Skin of body (tissue), 3 donors: ENCODE measurements at places on chromosomes 5 and 9. TPM values are rescaled to one million over a fixed set of nuclear protein-coding genes. Genes with fewer than 3 reads are reported as not detected.
A peak's percentile ranks its signal among the peaks of the same experiment; 100 is the strongest.

DNA sequence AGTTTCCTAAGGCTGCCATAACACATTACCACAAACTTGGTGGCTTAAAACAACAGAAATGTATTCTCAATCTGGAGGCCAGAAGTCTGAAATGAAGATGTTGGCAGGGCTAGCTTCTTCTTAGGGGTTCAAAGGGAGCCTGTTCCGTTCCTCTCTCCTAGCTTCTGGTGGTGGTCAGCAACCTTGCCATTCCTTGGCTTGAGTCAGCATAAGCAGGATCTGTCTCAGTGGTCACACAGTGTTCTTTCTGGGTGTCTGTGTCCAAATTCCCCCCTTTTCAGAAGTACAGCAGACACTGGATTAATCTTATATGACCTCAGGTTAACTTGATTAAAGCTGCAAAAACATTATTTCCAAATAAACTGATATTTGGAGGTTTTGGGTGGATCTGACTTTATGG, 2.1 kb upstream of the OSMR start:
- no peak for DNase-seq

DNA sequence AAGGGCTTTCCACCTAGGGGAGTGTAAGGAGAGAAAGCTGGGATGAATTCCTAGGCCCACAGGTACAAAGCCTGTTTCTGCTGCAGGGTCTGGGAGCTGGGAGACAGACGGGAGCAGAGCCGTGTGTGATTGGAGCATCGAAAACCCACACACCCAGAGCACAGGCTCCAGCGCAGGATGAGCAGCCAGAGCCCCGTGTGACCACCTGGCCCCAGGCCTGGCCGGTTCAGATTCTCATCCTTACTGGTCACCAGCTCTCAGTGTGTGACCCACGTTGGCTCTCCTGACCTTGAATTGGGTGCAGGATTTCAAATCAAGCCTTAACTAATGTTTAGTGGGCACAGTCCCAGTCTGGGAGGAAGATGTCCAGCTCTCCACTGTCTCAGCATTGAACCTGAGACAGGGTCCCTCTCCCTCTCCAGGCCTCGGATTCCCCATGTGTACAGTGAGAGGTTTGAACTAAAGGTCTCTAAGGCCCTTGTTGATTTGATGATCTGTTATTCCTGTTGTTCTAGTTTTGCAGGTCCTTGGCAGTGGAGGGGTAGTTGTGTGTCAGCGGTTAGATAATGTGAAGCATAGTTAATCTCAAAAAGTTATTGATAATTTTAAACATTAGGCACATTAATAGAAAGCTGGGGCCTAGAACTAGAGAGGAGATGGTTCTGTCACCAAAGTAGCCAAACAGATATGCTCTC, 50.1 kb downstream of the PPARGC1B start:
- no peak for DNase-seq

- peak; percentile 44 for DNase-seq
Observed at GRCh38 chr9:79661886-79662536, 90.2 kb downstream of the TLE4 start.

GRCh38 chr5:91684625-91685024, 301.5 kb upstream of the ARRDC3 start:
- DNase-seq: no peak

GRCh38 chr9:110168486-110168885, 39.5 kb downstream of the C9orf152 start:
- DNase-seq: no peak

GRCh38 chr5:73705364-73705763, 79.4 kb downstream of the ARHGEF28 start:
- no peak for DNase-seq

DNA sequence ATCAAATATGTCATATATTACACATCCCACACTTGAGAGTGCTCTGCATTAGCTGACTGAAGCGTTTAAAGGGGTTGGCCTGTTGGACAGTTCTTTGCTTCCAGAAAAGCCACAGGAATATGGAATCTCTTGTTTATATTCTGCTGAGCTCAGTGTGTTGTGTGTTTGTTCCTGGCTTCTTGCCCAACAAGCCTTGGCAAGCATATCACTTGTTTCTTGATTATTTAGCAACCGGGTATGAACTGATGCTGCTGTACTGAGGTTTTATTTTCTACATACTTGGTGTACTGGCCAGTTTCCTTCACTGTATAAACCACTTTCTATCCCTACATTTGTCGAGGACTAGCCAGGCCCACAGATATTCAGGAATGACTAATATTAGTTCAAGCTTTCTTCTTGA, 378.9 kb downstream of the KCTD16 start:
- peak; percentile 63 for DNase-seq

- DNase-seq: no peak
Observed at GRCh38 chr9:133333011-133333410, 3.0 kb downstream of the SURF6 start.

GRCh38 chr9:108400297-108400696, 455.5 kb downstream of the ACTL7B start:
- no peak for DNase-seq

Gene NOL6
- total RNA-seq: 21.2 TPM
